ENCODE measurements at places on chromosomes 1 and 21. TPM values are rescaled to one million over a fixed set of nuclear protein-coding genes. Genes with fewer than 3 reads are reported as not detected.

TRPM2 gene
- total RNA-seq: 16.1 TPM

PAPPA2 gene
- total RNA-seq: 1.2 TPM

GRCh38 chr1:82646888-82647287 lies 846.2 kb downstream of the ADGRL2 start:
- DNase-seq: no peak

DNA sequence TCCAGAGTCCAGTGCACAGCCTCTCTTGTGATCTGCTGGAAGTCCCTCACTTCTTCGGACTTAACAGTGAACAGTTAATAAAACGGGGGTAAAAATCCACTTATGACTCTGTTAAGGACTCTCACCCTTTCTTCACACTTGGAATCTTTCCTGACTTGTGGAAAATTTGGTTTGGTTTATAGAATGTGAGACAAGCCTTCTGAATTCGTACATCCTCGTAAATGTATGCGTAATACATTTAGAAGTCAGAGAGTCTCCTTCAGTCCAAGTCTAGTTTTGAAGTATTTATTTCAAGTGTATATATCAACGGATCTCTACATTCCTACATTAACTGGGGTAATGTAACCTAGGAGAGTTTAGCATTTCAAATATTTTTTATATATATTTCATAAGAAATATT lies 270.4 kb downstream of the KCNJ6 start:
- no peak for DNase-seq

- no peak for DNase-seq
These were observed 55.0 kb downstream of the CNIH3 start for GRCh38 chr1:224671076-224671475.

ASTN1 gene
- 0.06 TPM for total RNA-seq

DNA sequence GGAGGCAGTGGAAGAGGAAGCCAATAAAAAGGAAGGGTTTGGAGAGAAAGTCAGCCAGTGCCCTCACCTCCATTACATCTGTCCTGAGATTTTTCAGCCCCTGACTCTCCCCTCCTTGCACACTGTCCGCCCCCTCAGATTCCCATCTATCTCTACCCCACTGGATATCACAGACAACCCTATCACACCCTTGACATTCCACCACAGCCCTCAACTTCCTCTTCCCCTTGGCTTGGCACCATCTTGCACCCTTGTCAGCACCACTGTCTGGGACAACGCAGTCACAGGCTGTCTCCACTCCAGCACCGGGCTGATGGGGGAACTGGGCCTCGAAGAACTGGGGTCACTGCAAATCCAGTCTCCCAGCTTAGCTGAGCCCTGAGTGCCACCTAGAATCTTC lies 14.2 kb upstream of the PLEKHA6 start:
- no peak for DNase-seq

- peak; percentile 100 for DNase-seq
These were observed at the start of gene RNU11 for GRCh38 chr1:28648474-28649198. TSS of gene RNU11 (plus strand) at chr1:28648600.

HUNK gene
- total RNA-seq: 13.6 TPM

DNA sequence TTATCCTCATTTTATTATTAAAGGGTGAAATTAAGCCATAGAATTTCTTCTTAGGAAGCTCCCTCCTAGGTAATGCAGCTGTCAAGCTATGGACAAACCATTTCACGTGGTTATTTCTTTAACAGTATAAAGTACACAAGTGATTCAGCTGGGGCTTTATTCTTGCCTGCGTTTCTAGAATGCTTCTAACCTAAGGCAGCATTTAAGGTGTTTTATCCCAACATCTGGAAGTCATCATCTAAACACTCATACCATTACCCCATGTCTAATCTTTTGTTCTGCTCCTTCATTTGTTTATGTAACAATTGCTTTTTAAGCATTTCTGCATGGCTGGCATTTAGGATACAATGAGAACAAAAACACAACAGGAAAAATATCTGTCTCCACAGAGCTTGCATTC lies 829.2 kb upstream of the ADAMTS5 start:
- no peak for DNase-seq

DNA sequence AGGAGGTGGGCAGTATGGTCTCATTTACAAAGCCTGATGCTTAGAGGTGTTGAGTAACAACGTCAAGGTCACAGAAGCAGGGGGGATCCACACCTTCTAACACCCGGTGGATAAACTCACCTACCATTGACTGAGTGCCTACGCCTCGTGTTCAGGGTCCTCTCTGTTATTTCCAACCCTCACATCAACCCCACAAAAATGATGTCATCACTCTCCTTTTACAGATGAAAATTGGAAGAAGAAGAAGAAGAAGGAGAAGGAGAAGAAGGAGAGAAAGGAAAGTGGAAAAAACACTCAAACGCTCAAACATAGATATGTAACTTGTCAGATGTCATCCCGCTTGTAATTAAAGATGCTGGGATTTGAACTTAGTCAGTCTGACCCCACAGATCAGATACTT lies 653 bp upstream of the KCNN3 start:
- DNase-seq: no peak

Measured in SJSA1 (cell line).